ENCODE measurements at places on chromosomes 7 and 10.

DNA sequence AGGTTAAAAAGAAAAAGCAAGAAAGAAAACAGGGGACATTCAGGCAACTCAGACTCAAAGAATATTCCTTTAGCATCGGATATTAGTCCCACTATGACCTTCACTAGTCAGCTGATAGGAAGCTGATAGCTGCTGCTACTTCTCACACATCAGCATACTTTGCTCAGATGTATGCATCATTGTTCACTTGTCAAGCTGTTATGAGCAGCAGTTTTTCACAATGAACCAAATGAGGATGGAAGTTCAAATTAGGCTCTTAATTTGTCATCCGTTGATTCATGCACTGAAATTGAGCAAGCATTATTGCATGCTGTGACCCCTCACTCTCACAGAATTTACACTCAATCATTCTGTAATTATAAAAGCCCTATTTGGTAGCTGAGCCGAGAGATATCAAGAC, 257.7 kb downstream of the SNX13 start:
- no peak for DNase-seq

DNA sequence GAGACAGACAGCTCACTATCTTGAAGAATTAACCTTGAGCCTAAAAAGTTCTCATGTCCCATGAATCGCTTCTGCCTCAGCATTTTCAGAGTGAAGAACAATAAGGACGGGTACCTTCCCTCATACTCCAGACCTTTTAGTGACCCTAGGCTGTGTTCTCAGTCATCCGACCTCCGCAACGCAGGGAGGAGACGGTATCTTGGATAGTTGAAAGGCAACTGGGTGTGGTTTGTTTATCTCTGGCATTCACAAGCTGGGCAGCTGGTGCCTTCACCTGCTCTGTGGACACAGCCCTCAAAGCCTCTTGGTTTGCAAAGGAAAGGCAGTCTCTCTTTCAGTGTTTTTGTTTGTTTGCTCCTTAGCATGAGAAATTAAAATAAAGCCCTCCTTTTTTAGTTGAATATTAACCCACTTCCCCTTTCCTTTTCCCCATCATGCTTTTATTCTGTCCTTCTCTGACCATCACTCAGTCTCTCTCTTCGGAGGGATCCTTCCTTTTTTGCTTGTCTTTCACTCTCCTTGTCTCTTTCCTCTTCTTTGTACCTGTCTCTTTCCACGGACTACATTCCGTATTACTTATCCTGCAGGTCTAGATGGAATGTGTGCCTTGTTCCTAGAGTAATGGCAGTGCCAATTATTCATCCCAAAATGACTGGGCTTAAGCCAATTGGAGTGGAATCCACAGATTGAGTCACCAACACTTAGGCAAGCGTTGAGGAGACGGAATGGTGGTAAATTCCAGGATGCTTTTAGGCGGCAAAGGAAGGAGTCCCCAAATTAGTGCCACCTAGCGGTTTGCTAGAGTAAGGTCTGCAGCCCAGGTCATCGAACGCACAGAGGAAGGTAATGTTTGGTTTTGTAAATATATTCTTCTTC, 45.8 kb downstream of the PRR15 start:
- DNase-seq, result no peak

- no peak for DNase-seq
Observed at GRCh38 chr10:32204606-32205005, 142.4 kb downstream of the EPC1 start.

- no peak for DNase-seq
Observed at GRCh38 chr7:134327896-134328295, 11.2 kb upstream of the SLC35B4 start.
